Activated T-cell treated with anti-CD3 and anti-CD28 coated beads for 24 hours (primary cell): ENCODE measurements at places on chromosomes 6 and 20.

GRCh38 chr6:3862038-3862437 is 12.9 kb downstream of the FAM50B start:
- no peak for DNase-seq

GRCh38 chr20:50338479-50339391 is 148.1 kb downstream of the CEBPB start:
- peak; percentile 65 for DNase-seq

GRCh38 chr20:61125546-61126180 is 126.4 kb upstream of the CDH4 start:
- no peak for DNase-seq

DNA sequence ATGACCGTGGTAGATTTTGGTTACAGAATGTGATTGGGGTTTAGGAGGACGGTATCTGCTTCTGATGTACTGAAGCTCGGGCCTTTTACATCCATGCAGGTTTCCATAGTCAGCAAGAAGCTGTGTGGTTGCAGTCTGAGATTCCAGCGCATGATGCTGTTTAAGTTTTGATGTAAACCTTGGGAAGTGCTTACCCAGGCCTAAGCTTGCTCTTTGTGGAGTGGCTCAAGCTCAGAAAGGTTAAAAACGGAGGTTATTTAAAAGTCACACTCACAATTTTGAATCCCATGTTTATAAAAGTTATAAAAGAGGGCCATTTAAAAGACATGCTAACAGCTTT is 121.4 kb downstream of the TIAM2 start:
- no peak for DNase-seq

GRCh38 chr20:46357030-46357514 is 48.8 kb upstream of the CDH22 start:
- DNase-seq: no peak

DNA sequence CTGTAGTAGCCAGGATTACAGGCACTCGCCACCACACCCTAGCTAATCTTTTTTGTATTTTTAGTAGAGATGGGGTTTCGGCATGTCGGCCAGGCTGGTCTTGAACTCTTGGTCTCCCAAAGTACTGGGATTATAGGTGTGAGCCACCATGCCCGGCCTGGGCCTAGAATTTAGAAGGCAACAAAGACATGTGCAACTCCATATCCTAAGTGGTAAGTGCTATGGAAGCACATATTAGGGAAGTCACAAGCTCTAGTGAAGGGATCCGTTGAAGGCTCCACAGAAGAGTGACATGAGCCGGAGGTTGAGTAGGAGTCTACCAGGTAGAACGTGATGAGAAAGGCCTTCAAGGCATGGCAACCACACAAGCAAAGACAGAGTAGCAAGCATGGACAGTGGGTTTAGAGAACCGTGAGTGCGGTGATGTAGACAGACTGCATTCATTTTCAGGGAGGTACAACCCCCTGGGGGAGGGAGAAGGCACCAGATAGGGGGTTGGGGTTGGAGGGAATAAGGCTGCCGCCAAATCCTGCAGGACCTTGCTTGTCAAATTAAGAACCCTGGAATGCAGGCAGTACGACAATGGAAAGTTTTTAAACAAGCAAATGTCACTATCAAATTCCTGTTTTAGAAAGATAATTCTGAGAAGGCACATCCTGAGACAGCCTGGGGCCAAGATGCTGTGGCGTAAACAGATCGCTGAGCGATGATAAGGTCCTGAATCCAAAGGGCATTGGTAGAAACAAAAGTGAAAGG is 50.2 kb downstream of the ARHGAP18 start:
- no peak for DNase-seq

DNA sequence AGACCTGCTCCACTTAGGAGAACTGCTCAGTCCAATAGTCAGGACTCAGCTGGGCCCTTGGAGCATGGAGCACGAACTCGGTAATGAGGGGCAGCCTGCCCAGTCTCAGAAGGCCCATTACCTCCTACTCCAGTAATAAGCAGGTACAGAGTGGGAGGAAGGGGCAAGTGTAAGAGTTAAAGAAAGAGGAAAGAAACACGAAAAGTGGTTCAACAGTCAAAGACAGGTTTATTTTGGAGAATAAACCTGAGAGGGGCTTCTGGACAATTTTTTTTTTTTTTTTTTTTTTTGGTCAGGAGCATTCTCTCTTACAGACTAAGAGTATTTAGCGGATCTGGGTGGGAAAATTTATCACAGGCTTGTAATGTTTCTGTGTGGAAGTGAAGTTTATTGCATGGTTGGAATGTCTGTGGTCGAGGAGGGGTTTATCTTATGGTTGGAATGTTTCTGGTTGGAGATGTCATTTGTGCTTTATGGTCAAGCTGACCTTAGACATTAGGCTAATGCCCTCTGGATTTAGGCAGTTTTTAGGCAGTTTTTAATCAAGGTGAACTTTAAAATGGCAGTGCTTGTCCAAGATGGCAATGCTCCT is 340.1 kb downstream of the BCKDHB start:
- DNase-seq: no peak

- no peak for DNase-seq
Observed at GRCh38 chr6:25392372-25392771, 113.2 kb downstream of the CARMIL1 start.

DNA sequence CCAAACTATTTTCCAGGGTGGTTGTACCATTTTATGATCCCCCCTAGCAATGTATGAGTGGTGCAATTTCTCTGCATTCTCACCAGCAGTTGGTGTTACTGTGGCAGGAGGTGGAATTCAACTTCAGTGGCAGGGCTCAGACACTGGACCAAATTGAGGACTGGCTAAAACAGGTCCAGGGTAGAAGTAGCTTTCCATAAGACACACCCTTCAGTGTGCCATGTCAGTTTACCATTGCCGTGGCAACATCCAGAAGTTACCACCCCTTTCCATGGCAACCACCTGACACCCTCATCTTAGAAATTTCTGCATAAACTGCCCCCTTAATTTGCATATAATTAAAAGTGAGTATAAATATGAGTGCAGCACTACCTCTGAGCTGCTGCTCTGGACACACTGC is 180.7 kb upstream of the GGTLC1 start:
- DNase-seq: no peak
